ENCODE measurements at places on chromosomes 3 and 15.

GRCh38 chr3:19190602-19191001 lies 42.3 kb downstream of the KCNH8 start:
- DNase-seq, result no peak

DNA sequence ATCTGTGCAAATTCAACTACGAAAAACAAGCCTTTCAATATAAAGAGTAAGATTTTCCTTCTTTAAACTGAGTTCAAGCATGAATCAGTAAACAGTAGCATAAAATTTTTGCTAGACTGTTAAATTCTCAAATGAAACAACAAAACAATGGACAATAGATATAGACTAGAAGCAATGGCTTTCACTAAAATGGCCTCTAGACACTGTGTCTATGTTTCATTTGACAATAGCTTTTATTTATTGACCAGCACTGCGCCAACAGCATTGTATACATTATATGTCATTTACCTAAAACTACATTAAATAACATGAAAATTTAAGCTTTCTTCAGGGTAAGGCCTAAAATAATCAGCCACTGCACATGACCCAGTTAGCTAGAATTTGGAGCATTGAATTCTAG lies 148.5 kb downstream of the DUT start:
- no peak for DNase-seq

GRCh38 chr3:158494673-158495072 lies 76.3 kb upstream of the MLF1 start:
- no peak for DNase-seq

- DNase-seq, result peak; percentile 61
Measured at GRCh38 chr3:118587037-118587741, 447.5 kb downstream of the IGSF11 start.

DNA sequence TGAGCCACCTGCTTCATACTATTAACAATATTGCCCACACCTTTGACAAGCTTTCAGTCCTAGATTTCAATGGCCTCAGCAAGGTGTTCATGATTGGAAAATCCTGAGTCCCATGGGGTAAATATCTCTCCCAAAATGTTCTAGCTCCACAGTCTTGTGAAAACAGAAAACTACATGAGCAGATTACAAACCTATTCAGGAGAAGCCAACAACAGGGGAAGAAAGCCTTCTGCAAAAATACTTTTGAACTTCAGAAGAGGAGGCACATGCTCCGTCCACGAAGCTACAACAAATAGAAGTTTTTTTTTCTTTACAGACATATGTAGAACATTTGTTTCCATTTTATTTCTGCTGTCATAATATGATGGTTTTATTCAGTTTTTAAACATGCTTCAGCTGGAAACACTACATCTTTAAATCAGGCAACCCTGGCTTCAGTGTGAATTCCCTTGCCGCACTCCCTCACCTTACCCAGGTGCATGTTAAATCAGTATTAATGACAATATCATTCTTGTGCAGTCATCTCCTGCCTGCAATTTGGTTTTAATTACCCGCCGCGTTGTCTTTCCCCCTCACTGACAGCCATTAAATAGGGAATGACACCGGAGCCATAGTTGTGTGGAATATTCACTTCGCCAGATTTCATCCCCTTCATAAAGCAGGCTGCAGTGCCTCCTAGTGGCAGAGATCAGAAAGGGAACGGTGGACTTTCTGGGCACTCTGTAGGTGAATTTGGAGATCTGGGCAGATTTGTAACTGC lies 725.5 kb upstream of the ARRDC4 start:
- peak; percentile 17 for DNase-seq

DNA sequence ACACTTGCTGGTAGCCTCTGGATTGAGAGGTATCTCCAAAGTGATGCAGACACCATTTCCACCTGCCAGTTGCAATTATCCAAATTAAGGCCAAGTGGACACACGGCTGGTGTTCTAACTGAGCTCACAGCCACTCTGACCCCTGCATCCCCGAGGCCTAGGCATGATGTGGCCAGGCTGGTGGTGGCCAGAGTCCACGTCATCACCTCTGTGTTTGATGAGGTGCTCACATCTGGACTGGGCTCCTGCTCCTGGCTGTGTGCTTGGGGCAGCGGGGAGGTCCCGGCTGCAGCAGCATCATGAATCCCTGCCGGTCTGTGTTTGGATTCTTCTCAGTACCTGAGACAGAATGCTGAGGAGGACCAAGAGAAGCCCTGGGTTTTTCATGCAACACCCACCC lies 4.9 kb downstream of the OXTR start:
- DNase-seq, result no peak

DNA sequence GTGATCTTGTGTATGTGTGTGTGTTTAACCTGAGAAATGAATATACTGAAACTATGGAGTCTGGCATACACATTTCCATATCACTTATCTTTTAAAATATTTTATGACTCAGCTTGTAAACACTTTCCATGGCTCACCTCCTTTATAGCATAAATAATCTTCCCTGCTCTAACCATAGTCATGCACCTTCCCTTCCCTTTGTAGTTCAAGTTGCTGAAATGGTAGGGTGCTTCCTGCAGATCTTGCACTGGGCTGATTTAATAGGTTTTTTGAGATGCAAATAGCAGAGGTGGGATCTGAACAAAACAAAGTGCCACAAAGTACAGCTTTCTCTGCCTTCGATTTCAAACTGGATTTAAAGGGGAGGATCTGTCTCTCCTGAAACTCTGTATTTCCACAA lies 712.7 kb upstream of the LMCD1 start:
- no peak for DNase-seq

DNA sequence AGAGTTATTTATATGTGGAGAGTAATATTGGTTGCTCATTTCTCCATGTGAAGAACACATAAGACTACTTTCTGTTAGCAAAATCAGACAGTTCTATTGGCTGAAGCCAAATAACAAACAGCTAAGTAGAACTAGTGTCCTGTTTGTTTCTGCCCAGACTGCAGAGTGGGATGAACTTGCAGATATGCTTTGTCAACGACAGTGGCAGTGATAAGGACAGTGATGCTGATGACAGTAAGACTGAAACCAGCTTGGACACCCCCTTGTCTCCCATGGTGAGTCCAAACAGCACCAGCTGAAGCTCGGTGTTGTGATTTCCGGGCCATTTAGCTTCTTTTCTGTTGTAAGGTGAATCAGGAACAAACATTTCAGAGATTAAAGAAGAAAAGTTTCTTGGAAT lies 102.6 kb upstream of the IL12A start:
- no peak for DNase-seq

DNA sequence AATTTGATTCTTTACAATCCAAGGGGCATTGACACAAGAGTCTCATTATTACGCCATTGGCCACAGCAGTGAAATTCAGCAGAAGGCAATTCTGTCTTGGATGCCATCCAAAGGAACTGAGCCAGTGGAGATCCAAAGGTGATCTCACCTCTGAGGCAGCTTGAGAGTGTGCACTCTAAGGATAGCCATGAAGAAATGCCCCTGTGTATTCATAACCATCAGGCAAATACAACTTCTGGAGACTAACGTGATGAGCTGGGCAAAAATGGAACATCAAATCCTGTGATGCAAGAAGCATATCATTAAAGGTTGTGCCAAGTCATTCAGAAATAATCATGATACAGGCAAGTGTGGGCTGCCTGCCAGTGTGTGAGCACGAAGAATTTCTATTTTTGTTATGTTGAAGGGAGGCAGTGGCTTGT lies 41.4 kb downstream of the ROBO2 start:
- DNase-seq, result peak; percentile 73

- peak; percentile 97 for DNase-seq
Measured at GRCh38 chr3:157335233-157336076, 101.2 kb upstream of the PTX3 start.

DNA sequence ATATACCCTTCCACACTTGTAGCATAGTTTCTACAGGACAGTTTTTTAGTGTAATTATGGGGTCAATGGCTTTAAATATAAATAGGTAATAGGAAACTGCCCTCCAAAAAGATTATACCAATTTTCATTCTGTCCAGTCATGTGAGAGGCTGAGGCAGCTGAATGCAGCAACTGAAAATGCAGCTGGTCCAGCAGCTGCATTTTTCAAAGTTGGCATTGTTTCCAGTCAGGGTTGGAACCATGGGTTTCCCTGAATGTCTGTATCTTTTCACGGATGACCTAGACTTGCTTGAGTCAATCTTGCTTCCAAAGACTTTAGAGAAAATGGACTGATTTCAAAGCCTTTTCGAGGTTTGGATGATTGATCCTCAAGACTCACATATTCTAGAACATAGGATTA lies 9.9 kb upstream of the KNL1 start:
- no peak for DNase-seq

- DNase-seq, result peak; percentile 41
Measured at GRCh38 chr3:99418209-99418635, 220.2 kb upstream of the COL8A1 start.

DNA sequence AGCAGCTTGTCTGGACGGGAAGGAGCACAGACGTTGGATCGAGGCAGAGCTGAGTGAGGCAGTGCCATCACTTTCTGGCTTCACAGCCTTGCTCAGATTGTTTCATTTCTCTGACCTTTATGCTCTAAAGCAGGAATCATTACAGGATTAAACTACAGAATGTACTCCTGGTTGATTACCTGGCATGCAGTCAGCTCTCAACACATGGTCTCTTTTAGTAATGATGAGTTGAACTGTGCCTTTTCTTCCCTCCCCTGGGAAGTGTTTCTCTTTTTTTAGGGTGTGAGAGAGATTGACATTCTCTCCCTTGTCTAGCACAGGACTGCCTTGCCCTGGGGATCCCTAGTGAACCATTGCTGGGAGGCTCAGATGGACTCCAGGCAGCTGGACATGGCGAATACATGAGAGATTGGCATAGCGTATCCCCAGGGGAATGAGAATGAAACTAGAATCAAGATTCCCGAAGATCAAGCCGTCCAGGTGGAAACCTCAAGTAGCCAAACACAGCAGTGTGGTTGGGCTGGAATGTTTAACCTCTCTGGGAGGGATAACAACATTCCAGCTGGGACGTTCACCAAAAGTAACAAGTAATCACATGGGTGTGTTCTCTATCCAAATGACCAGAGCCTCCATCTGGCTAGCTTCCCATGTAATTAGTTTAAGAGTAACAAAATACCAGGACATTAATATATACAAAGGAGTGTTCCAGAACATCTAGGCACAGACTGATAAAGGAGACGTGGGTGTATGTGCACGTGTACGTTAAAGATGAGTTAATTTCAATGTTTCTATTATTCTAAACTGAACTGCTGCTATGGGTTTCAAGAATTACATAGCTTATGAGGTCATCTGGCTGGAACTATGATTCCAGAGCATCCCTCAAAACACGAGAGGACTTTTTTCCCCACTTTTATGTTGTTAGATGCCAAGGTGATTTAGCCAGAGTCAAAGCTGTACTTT lies 118.6 kb upstream of the NR2E3 start:
- peak; percentile 62 for DNase-seq

DNA sequence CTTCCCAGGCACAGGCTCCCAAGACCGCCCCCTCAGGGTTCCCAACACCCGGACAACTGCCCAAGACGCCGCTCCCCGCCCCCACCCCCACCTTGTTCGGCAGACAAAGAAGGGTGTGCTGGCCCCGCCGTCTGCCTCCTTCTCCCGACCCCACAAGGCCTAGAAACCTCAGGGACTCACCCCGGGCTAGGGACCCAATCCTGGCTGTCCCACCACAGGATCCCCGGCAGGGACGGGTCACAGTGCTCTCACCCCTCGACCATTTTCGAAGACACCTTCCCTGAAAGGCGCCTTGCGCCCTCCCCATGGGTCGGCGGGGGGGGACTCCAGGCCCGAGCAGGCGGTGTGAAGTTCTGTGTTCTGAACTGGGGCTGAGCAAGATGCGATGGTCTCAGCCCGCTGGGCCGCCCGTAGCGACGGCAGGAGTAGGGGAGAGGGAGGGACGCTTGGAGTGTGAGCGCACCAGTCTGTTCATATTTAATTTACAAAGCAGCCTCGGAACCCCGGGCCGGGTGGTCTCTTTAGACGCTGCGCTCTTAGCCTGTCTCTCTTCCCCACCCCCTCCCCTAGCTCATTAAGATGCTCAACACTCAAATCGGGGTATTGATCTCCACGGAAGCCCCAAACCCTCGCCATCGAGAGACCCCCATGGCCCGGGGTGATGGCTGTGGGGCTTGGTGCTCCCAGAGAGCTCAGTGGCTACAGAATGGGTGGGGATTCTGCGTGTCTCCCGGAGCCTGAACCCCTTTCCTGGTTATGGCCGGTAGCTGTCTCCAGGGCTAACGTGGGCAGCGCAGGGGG lies 1.4 kb upstream of the ISLR2 start:
- DNase-seq, result no peak

DNA sequence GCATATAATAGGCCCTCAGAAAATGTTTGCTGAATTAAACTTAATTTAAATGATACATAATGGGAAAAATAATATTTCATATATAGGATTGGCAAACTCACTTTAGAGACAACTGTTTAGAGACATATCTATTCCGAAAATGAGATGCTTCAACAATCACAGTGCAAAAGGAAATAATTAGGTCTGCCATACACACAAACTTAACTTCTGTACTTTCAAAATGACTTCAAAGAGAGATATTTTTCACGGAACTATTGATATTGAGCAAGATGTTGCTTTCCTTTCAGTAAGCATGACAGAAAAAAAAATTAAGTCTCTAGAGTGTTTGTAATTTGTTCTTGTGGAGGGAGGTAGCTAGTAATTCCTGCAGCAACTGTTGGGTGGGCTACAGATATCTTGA lies 769.5 kb downstream of the TUSC7 start:
- no peak for DNase-seq

DNA sequence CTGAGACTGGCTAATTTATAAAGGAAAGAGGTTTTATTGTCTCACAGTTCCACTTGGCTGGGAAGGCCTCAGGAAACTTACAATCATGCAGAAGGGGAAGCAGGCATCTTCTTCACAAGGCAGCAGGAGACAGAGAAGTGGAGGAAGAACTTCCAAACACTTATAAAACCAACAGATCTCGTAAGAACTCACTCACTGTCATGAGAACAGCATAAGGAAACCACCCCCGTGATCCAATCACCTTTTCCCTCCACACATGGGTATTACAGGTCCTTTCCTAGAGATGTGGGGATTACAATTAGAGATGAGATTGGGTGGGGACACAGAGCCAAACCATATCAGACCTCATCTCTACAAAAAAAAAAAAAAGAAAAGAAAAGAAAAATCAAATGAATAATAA lies 25.7 kb downstream of the CGGBP1 start:
- no peak for DNase-seq

GRCh38 chr3:196666001-196666867 lies 26.7 kb downstream of the NRROS start:
- DNase-seq, result peak; percentile 99

DNA sequence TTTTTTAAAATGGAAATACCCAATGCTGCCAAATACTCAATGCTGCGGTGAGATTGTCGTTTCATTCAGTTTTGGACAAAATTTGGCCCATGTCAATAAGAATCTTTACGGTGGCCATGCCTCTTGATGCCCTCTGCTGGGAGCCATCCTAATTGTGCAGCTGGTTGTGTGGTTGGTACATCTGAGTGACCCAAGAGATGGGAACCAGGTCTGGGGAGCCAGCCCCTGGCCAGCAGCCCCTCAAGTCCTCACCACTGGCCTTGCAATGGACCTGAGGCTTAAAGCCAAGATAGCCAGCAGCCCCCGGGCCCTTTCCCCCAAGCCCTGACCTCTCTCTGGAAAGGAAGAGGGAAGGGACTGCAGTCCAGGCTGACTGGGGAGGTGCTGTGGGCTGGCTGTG lies 36.4 kb upstream of the ESYT3 start:
- DNase-seq, result no peak

GRCh38 chr3:10371167-10371566 lies 50.3 kb upstream of the SEC13 start:
- DNase-seq, result peak; percentile 78

Measured in HT1080 (cell line).